ENCODE measurements at places on chromosomes 13 and 19.

DNA sequence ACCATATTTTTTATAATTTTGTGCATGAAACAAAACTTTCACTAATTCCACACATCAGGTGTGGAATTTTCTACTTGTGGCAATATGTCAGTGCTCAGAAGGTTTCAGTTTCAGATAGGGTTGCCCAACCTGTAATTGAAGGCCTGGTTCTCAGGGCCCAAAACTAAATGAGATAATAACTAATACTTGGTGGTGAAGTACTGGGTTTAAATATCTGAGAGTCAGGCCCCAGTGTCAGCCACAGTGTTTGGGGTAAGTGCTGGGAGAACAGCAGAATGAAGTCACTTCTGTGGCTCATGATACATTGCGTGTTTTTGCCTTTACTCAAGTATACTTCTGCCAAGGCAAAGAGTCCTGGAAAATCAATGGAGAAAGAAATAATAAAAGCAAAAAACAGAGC lies 5.6 kb downstream of the SAFB start:
- no peak for DNase-seq

- no peak for DNase-seq
Observed at GRCh38 chr13:26531742-26532141, 25.7 kb upstream of the WASF3 start.

GRCh38 chr13:73496711-73497110 lies 437.9 kb downstream of the KLF5 start:
- no peak for DNase-seq

- DNase-seq = no peak
Observed at GRCh38 chr13:39616087-39616694, 13.2 kb upstream of the LHFPL6 start.

DNA sequence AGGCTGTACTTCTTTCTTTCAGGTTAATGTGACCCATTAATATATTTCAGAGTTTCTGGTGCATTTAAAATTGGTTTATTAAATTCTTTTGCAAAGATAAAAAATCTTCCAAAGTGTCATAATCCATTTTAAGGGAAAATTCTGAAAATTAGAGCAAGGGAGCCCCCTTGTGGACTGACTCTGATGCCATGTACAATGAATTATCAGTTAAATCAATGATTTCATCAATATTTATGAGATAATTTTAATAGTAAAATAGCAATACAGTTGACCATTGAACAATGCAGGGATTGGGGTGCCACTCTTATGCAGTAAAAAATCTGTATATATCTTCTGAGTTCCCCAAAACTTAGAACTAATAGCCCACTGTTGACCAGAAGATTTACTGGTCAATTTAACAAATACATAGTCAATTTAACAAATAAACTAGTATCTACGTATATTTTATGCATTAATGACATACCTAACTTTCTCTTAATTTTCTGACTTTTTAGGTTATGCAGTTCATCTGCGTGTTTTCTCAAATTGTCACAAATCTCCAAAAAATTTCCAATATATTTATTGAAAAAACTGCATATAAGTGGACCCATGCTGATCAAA lies 479.1 kb upstream of the MIR17HG start:
- DNase-seq = no peak

GRCh38 chr19:56137405-56137804 lies 3.7 kb upstream of the ZNF444 start:
- no peak for DNase-seq

DNA sequence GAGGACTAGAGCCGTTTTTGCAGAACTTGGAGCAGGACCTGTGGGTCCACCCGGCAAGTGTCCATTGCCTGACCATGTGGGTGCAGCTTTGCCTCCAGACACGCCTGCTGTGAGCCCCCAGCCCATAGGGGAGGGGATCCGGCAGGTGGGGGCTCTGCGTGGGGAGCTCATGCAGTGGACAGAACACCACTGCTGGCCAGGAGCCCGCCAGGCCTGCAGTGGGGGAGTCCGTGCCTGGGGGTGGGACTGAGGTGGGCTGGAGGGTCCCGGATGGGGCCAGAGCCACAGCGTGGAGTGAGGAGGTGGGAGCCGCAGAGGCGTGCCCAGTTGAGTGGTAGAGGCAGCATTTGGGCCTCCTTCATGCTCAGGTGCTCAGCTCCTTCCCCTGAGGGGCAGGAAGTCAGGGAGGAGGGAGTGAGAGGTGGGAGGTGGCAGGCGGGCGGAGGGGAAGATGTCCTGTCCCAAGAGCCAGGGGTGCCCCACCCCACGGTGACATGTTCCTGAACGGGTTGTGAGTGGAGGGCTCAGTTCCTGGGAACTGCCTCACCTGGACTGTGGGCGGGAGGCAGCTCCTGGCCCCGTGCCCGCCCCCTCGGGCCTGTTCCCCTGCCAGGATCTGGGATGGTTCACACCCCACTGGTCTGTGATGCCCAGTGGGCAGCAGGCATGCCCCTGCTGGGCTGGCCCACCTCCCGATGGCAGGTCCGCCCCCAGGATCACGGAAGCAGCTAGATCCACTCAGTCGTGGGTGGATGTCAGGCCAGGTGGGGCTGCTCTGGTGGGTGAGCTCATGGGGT lies 8.8 kb downstream of the ADAT3 start:
- DNase-seq = no peak

DNA sequence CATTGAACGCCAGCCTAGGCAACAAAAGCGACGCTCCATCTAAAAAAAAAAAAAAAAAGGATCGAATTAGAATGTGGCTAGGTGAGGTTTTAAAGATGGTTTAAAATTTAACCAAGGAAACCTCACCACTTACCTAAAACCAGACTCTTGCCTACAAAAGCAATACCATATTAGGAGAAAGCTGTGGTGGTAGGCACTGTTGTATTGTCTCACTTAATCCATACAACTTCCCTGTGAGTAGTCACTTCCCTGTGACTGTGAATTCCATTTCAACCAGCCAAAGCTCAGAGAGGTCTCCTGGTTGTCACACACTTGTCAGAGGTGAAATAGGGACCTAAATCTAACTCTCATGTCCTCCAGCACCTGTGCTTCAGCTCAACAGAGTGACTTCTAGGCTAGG lies 15.4 kb downstream of the SHISA2 start:
- DNase-seq = no peak

DNA sequence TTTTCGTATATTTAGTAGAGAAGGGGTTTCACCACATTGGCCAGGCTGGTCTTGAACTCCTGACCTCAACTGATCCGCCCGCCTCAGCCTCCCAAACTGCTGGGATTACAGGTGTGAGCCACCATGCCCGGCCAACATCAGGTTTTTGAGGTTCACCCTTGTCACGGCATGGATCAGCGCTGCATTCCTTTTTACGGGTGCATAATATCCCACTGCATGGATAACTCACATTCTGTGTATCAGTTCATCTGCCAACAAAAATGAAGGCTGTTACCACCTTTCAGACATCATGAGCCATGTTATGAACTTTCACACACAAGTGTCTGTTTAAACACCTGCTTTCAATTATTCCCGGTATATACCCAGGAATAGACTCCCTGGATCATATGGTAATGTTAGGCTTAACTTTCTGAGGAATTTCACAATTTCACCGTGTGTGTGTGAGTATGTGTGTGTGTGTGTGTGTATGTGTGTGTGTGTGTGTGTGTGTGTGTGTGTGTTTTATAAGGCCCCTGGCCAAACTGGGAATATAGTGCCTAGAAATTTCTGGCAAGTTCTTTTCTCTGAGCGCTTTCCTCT lies 52.2 kb downstream of the AP1M1 start:
- peak; percentile 28 for DNase-seq

GRCh38 chr13:79457948-79458347 lies 23.0 kb upstream of the NDFIP2 start:
- DNase-seq = no peak

GRCh38 chr13:75308222-75308621 lies 173.7 kb downstream of the TBC1D4 start:
- no peak for DNase-seq

GRCh38 chr13:67740871-67741535 lies 510.9 kb upstream of the PCDH9 start:
- no peak for DNase-seq

- DNase-seq = no peak
Observed at GRCh38 chr13:96837809-96838208, 156.5 kb downstream of the OXGR1 start.

Data from AG04449 (cell line).